ENCODE measurements at places on chromosomes 3 and 15.
A peak's percentile ranks its signal among the peaks of the same experiment; 100 is the strongest.

DNA sequence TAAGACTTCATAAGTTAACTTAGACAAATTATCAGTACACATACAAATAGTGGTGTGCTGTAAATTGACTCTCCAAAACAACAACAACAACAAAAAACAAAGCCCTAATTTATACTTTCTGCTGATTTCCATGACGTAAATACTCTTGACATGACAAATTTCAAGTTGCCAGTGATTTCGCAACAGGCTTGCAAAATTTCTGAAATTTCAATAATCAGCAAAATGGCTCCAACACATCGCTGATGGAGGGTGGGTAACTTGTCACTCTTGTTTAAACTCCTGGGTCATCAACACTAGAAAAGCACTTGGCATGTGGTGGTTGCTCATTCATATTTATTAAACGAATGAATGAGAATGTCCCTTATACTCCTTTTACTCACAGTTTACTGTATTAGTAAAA, 205.2 kb upstream of the SATB1 start:
- no peak for DNase-seq

- peak; percentile 42 for DNase-seq
These were observed 63.9 kb downstream of the IQSEC1 start for GRCh38 chr3:13009132-13009945.

DNA sequence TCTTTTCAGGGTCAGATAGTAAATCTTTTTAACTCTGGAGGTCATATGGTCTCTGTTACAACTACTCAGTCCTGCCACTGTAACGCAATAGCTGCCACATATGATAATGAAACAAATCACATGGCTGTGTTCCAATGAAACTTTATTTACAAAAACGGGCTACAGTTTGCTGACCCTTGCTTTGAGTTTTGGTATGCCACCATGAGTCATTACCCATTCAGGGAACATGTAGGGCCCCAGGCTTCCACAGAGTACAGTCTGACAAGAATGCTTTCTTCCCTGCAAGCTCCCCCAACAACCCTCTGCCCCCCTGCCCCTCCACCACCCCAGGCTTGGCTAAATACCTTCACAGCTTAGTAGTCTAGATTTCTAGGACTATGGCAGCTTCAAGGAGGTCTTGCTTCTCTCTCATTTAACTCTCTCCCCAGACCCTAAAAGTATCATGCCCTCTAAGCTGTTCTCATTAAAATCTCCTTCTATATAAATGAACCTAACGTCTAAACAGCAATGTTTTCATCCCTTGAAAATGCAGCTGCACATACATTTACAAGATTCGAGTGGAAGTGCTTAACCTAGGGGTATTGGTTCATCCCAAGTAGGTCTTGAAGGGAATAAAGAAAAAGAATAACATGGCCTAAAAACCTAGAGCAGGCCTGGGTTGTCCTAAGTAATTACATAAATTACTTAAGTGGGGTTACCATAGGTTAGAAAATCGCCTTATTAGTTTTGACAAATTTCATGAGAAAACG, 117.8 kb upstream of the PRICKLE2 start:
- DNase-seq, result no peak

DNA sequence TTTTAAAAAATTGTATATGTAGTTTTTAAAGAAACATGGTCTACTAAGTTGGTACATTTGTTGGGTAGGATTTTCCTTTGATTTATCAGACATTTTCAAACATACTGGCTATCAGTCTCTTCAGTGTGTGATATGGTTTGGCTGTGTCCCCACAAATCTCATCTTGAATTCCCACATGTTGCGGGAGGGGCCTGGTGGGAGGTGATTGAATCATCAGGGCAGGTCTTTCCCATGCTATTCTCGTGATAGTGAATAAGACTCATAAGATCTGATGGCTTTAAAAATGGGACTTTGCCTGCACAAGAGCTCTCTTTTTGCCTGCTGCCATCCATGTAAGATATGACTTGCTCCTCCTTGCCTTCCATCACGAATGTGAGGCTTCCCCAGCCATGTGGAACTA, 121.9 kb downstream of the ABI3BP start:
- no peak for DNase-seq

- DNase-seq, result no peak
These were observed 138.9 kb downstream of the ZIC4 start for GRCh38 chr3:147267434-147267833.

DNA sequence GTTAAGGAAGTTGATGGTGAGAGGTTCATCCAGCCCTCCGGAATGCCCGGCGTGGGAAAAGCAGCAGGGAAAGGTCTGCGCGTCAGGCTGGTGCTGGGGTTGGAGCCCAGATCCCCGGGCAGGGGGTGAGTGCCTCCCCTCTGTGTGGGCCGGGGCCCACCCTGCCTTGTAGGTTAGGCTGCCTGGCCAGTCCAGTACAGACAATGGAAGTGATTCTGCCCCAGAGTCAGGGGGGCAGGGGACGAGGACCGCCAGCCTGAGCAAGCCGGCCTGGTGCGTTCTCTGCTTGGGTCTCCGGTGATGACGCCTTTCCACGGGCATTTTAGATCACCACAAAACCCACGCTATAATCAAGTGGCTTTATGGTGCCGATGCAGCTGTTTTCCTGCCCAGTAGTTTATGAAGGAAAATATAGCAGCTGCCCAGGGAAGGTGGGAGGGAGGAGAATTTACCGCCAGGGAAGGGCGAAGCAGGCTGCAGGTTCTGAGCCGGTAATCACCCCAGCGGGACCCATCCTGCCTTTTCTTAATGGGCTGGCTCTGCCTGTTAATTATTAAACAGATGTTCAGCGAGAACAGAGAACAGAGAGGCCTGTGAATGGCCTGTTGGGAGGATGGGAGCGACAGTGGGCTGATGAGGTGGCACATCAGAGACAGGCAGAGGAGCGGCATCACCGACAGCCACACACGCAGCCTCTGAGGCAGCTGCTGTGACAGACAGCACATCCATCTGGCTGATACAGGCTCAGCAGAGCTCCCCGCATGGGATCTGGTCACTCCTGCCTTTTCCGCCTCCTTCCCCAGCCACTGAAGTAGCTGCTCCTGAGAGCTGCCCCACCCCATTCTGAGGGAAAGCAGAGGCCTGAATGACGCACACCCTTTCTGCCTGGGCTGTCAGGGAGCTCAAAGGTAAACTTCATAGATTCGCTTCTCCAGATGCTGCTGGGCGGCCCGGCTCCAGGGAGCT, 35.2 kb downstream of the BDH1 start:
- DNase-seq, result no peak

DNA sequence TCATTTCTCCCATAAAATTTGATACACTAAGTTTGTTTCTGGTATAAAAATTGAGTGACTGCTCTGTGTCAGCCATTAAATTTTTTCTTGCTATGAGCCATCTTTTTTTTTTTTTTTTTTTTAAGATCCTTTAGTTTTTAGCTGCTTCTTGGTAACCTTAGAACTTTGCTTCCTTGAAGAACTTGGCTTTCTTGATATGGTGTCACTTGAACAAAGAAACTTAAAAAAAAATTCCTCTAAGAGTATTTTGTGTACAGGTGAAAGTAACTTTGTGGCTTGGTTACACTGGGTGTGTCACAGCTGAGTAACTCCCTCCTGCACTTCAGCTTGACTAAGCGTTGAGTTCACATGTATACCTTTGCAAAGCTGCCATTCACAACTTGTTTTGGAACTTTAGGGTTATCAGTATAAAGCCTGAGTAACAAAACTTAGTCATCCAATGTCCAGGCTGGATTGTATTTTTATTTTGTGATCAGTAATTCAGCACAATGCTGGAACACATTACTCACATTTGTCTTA, 6.5 kb downstream of the CHD2 start:
- DNase-seq, result no peak

DNA sequence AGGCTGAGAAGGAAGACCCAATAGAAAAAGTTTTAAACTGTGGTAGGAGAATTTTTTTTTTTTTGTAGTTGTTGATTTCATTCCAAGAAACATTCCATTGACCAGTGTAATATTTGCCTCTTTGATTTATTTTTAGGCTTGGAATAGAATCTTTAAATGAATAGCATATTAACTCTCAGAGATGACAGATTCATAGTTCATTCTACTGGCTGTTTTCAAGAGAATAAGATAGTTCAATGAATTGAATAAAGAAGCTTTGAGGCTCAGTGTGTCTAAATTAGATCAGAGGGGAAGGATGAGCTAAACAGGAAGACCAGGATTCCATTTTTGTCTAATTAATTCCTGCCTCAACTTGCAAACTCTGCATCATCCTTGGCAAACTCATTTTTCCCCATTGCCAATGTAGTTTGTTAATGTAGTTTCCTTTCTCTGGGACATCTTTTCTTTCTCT, 98.4 kb downstream of the NAALADL2 start:
- DNase-seq, result no peak

DNA sequence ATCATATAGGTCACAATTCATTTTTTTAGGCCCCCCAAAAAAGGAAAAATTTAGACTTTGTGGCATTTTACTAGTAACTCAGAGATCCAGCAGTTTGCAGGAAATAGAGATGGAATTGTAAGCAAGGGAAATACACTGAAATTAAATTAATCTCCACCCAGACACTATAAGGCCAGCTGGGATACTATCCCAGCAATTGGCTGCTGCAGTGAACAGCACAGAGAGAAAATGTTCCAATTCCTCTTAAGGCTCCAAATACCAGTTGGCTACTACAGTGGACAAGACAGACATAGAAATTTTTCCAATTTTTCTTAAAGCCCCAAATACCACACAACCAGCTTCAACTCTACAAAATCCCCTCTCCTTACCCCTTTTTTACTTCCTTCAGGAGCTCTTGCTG, 78.9 kb downstream of the ULK4 start:
- DNase-seq, result no peak

- no peak for DNase-seq
These were observed 342.9 kb downstream of the IL20RB start for GRCh38 chr3:137300703-137301102.

GRCh38 chr3:182078316-182078715, 366.6 kb downstream of the SOX2 start:
- no peak for DNase-seq

DNA sequence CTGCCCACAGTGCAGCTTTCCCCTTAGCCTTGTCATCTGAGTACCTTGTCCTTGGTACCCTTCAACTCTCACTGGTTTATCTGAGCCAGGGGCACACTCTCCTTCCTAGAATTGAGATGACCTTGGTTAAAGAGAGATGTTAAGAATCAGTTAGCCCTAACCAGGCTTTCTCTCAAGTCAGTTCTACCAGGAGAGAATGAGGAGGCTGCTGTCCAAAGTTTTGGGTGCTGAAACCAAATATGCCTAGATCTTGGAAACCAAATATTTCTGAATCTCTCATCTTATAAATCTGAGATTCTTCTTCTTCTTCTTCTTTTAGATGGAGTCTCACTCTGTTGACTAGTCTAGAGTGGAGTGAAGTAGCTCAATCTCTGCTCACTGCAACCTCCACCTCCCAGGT, 12.0 kb upstream of the CTXND1 start:
- DNase-seq, result no peak

- no peak for DNase-seq
These were observed at the start of gene NRG4 for GRCh38 chr15:76011627-76012551. TSS of gene NRG4 (minus strand) at chr15:76012424. CDS start at chr15:76011230, 1,194 bp downstream.

DNA sequence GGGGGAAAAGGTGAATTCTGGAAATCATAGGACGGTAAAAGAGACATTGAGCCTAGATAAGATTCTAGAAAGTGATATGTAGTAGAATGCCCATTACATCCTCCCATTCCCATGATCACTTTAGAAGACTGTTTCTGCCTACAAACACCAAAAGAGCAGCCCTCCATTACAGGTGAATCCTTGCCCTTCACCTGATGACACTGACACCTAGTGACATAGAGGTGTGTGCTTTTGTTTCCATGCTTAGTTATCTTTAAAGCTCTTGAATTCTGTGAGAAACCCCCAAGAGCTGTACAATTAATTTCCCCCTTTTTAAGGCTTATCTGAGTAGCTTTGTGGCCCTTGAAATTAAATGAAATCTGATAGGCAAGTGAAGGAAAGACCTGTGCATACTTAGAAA, 8.3 kb upstream of the BBX start:
- no peak for DNase-seq

DNA sequence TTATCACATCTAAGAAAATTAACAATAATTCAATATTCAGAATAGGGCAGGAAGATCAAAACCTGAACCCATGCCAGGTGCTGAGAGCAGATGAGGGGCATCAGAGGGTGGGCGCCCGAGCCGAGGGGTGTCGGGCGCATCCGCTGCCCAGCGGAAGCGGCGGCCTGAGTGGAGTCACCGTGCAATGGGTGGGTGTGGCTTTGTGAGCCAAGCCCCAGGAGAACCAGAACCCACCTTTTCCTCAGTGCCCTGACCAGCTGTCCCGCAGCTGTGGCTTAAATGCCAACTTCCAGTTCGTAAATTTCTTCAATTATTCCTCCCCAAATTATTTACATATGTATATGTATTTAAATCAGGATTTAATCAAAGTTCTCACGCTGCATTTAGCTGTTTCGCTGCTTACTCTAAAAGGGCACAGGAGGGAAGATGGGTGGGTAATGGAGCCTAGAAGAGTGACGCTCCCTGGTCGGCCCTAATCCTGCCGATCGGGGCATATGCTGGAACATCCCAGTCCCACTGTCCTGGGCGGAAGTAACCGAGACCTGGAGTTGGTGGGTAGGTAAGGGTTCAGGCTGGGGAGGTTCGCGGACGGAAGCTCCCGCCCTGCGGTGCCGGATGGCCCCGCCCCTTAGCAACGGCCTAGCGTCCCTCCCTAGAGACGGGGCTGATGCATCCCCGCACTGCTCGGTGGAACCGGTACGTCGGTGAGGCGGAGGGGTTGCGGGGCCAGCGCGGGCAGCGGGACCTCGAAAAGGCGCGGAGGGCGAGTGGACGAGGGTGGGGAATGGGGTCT, 1.3 kb downstream of the DNAH1 start:
- DNase-seq, result peak; percentile 47

DNA sequence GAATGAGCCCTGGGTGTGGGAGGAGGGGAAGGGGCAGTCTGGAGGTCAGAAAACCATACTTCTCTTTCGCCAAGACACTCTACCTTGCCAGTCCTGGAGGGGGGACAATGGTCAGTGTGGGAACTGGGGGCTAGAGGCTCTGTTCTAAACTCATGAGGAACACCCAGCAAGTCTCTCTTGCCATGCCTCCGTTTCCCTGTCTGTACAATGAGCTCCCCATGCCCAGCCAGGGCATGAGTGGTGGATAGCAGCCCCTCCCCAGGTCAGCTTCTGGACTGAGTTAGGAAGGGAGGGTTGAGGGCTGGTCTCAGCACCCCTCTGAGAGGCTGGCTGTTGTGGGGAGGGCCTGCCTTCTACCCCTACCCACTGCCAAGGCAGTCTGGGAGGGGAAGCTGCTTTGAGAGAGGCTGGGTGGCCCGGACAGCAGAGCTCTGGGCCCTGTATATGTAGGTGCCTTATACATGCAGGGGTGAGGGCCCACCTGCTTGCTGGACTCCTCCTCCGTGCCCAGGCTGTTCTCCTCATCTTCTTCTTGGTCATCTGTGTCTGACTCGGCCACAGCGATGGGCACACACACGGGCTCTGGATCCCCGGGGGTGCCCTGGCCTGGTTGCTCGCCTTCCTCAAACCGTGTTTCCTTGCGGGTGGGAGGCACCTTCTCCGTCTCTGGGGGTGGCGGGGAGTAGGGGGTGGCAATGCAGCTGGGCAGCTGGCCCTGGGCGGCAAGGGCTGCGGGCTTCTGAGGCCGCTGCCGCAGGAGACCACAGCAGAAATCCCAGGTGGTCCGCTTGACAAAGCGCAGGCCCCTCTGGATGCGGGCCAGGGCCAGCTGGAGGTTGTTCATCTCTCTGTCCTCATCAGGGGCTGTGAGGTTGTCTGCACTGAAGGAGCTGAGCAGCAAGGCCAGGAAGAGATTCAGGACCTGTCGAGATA, 68.8 kb downstream of the SCN5A start:
- no peak for DNase-seq

- DNase-seq, result no peak
These were observed 48.5 kb upstream of the ICE2 start for GRCh38 chr15:60527456-60527855.

GRCh38 chr3:50297384-50297775, 1.8 kb downstream of the HYAL3 start:
- DNase-seq, result no peak

- no peak for DNase-seq
These were observed 226.0 kb upstream of the CGNL1 start for GRCh38 chr15:57150066-57150865.
